ENCODE measurements at places on chromosomes 7 and 10.

- no peak for DNase-seq
These were observed 63.8 kb downstream of the KLHDC10 start for GRCh38 chr7:130134106-130134636.

- DNase-seq = no peak
These were observed 12.2 kb downstream of the PLXNA4 start for GRCh38 chr7:132564090-132564489.

- no peak for DNase-seq
These were observed 26.6 kb upstream of the WNT8B start for GRCh38 chr10:100436255-100436654.

GRCh38 chr7:121945480-121946236 is 72.7 kb downstream of the PTPRZ1 start:
- no peak for DNase-seq

DNA sequence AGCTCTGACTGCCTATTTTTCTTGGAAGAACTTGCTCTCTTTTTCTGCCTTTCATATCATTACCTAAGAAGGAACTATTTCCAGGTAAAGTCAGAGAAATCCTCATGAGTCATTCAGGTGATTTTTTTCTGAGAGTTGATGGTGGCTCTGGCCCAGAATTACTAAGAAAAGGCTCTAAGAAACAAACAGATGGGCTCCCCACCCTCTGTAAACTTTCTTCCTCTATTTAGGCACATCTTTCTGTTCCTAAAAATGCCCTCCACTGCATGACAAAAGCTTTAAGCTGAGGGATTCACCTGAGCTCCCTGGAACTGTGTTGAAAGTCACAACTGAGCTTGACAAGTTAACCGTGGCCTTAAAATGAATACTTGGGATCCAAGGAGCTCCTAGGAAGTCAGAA is 1.6 kb downstream of the OLAH start:
- peak; percentile 5 for DNase-seq

DNA sequence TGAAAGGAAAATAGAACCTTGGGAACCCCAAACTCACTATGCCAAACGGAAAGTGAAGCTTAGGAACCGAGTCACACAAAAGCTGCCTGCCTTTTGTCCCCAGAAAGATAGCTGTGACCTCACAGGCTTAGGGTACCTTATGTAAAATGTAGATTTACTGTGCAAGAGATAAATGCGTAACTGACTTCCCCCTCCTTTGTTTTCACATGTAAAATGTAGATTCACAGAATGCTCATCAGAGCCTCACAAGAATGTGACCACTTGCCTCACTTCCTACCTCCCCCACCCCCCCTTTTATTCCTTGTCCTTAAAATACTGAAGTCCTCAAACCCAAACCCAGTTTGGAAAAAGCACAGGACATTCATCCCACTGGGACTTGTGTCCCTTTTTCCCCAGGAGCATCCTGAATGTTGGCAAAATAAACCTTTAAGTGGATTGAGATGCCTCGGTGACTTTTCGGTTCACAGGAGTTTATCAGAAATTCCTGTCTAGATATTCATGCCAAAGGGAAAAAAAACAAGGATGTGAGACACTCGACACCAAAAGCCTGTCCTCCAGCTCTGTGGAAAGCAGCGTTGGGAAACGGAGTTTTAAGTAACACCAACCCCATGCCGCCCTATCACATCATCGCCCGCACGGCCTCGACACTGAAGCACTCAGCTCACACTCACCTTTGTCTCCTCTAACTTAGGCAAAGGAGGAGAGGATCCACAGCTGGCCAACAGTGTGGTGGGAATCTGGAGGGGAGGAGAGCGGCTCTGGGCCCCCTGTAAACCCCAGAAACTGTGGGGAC is 45.9 kb downstream of the SVIL start:
- peak; percentile 36 for DNase-seq

DNA sequence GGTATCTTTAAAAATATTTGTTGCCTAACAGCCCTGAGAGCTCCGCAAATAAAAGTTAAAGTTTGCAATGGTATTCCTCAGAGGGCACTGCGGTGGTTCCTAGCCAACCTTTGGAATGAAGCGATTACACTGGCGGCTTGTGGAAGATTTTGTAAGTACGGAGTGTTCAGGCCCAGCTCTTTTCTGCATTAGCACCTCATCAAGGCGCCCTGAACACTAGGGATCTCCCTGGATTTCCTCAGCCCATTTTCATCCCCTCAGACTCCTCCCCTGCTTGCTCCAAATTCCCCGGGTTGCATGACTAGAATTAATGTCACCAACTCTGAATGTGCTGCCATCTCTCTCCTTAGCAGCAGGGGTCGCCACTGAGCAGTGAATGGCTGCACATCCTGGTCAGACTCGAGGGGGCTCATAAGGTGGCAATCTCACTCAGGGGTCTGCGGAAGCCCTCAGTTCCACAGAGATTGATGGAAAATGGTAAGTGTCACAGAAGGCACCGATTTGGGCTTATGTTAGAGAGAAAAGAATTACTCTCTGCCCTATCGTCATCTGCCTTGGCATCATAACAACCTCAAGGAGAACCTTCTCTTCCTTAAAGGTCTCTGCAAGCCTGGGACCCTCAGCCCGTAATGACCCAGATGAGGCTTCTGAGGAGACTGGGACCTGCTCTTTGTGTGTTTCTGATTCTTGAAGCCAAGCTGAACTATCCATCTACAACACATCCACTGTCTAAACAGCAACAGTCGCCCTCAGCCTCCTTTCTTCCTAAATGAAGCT is 262.8 kb upstream of the AOAH start:
- peak; percentile 73 for DNase-seq

GRCh38 chr10:68333058-68333395 is 299 bp upstream of the PBLD start:
- no peak for DNase-seq

- no peak for DNase-seq
These were observed 29.0 kb downstream of the GSTO2 start for GRCh38 chr10:104297697-104298660.

DNA sequence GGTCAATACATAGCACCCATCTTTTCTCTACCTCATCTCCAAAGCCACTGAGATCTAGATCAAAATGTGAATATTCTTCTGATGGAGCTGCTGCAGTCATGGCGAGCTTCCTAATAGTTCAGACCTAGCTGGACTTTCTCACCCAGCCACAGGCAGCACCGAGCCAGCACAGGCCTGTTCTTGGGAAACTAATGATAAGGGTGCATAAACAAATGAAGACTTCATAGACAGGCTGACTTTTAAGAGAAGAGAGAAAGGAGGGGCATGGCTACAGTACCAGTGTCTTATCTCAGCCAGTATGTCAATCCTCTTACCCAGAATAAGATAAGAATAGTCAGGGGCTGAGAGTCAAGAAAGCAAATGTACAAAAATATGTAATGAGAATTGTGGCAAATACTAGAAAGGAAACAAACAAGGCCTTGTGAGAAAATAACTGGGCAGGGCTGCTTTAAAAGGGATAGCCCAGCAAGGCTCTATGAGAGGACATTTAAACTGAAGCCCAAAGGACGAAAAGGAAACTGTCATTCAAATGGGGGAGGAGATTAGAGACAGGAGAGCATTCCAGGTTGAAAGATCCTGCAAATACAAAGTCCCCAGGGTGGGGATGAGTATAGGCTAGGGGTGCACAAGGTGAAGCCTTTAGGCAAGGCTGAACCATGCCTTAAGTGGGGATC is 21.8 kb upstream of the CDK14 start:
- DNase-seq = no peak

DNA sequence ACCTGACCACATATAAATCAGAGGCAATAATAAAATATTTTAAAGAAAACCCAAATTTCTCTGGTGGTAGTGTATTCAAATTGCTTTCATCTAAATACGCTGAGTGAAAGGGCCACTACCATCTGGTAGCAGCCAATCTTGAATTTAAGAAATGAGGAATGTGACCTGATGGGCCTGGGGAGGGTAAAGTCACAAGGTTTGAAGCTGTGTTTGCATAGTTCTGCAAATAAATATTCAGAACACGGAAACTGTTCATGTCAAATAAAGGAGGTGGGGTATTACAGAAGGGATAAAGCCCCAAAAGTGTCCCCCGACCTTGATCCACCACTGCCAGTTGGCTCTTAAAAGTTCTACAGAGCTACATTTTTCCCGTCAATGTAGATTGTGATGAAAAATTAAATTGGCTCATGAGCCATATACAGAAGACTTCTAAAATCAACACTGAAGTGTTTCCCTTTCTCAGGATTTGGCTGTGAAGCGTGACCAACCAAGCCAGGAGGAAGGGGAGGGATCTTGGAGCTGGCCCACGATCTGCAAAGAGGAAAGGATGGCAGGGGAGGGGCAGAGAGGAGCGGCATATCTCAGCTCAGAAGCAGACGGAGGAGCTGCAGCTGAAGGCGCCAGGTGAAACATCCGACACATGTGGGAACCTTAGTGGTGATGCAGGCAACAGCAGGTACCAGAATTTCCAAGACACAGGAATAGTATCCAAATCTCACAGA is 39.6 kb downstream of the MPP7 start:
- no peak for DNase-seq

DNA sequence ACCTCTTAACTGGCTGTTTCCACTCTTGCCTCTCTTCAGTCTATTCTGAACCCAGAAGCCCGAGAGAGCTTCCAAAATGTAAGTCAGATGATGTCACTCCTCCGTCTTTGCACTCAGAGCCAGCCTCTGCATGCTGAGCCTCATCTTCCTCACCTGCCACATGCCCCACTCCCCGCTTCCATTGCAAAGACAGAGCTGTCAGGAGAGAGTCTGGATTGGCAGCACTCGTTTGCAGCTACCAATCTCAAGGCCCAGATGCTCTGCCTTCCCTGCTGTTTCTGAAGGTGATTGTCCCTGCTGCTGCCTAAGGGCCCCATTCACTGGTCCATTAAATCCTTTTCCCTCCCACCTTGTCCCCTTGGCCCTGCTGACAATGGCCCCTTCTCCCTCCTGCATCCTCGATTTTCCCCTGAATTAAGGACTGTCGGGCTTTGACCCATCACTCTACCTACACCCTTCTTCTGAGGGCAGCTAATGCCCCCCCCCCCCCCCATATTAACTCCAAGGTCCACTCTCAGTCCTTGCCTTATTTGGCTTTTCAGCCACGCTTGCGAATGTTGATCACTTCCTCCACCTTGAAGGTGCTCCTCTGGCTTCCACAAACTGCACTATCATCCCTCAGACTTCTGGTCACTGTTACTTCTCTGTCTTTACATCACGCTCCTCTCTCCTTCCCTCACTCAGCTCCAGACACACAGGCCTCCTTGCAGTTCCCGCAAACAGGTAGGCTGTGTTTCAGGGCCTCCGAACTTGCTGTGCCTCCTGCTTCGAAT is 98.5 kb downstream of the CHN2 start:
- DNase-seq = no peak

DNA sequence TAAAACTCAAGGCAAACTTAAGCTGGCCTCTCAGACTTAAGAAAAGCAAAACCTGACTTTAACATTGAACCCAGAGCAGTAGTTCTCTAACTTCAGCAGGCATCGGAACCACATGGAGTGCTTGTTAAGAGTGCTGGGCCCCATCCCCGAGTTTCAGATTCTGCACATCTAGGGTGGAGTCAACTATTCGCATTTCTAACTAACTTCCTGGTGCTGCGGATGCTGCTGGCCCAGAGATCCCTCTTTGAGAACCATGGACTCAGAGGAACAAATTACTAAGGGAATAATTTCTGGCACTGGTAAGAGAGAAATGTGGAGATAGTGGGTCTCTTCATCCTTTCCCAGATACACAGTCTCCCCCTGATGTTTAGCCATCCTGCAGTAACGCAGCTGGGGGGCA is 14.6 kb upstream of the NPFFR1 start:
- DNase-seq = no peak
